ENCODE measurements at places on chromosomes 12 and 14.

DNA sequence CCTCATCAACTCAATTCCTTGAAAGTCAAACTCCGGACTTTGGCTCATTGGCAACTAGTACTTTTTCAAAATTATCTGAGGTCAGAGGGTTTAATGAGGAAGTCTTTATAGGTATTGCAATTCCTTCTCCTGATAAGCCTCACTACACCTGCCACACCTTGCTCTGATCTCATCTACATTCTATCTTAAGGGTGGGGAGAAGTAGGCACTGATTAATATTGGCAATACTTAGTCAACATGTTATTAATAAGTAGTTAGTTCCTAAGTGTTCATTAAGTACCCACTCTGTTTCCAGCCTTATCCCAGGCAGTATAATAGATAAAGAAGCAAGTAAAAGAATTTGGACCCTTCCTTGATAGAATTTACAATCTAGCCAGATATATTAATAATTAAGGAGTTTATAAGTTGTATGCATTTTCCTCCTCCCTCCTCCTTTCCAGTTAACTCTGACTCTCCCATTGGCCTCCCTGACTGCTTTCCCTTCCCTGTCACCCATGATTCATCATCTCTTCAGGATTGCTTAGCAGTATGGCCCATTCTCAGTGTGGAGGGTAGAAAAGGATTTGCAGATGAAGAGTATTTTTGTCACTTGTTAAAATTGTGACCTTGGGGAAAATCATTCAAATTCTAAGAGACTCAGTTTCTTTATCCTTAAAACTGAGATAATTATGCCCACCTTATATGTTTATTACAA lies 231.0 kb upstream of the ATP2B1 start:
- no peak for DNase-seq

DNA sequence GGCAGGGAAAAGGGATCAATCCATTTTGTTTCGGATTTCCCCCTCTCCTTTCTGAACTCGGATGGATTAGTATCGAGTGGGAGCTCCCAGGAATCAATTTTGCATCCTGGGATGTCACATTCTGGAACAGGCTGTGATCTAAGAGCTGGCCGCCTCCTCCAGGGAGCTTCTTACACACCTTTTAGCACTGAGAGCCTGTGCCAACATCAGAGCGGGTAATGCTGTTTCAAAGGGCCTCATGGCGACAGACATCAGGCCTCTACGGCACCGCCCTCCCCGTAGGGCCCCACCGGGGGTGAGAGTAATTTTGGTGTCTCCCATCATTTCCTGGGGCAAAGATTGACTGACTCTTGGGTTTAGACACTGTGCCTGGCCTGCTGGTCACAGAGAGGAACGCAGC lies 2.7 kb downstream of the GALNT9 start:
- DNase-seq, result no peak

- DNase-seq, result no peak
Observed at GRCh38 chr14:48035836-48036235, 360.4 kb upstream of the MDGA2 start.

DNA sequence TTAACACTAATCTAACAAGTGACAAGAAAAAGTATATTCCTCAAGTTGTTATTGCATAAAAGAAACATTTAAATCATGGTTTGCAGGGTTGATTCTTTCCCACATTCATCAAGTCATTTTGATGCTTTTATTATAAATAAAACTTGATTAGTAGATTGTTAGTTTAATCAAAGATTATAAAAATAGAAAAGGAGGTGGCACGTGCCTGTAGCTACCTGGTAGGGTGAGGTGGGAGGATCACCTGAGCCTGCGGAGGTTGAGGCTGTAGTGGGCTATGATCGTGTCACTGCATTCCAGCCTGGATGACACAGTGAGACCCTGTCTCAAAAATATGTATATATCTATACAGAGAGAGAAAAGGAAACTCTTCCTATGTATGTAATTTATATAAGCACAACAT lies 433.2 kb upstream of the RGS6 start:
- DNase-seq, result no peak

DNA sequence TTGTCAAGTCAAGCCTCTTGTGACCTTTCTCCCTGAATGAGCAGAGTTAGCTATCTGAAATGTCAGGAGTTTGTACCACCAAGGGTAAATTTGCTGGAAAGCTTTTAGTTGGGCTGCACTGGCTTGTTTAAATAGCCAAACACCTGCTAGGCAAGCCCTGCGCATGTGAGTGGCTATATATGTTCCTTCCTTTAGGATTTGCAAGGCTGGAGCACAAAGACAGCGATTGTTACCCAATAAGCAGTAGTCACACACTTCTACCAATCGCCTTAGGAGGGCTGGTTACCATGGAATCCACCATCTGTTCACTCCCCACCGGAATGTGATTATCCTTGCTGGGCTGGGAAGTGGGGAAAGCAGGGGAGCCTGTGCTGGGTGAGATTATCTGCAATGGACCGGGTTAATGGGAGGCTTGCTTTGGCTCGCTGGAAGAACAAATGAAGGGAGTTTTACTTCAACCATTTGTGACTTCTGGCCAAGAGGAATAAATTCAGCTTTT lies 102.5 kb downstream of the FGD4 start:
- DNase-seq, result no peak

DNA sequence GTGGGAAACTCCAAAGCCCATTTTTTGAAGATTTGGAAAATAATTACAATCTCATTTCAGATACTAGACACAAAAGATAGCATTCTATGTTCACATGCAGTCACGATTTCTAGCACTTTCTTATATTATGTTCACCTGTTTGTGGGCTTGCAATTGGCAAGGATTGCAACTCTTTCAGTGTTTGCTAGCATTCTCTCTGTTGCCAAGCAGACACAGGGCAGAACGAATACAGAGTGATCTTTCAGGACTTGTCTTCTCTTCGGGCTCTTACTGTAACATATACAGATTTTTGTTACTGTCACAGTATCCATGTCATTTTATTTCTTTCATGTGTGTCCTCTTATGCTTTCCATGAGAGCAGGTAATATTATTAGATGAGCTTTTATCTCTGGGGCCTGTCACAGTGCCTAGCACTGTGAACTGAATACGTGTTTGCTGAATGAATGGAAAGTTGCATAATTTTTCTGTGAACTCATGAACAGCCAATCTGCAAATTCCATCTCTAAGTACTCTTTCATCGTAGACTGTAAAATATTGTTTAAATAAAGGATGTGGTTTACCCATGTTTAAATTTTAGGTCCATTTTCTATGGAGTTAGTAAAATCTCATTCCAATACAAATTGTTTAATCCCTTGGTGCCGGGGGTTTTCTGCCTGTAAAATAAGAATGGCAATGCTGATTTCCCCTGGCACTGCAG lies 105.1 kb downstream of the BMP4 start:
- no peak for DNase-seq

GRCh38 chr12:11980115-11980514 lies 90.6 kb upstream of the BCL2L14 start:
- DNase-seq, result no peak

- DNase-seq, result no peak
Observed at GRCh38 chr14:102215071-102215470, 75.4 kb downstream of the WDR20 start.

- DNase-seq, result no peak
Observed at GRCh38 chr14:61513986-61514830, 181.1 kb upstream of the HIF1A start.
